ENCODE measurements at places on chromosomes 11 and 22.
A peak's percentile ranks its signal among the peaks of the same experiment; 100 is the strongest.

DNA sequence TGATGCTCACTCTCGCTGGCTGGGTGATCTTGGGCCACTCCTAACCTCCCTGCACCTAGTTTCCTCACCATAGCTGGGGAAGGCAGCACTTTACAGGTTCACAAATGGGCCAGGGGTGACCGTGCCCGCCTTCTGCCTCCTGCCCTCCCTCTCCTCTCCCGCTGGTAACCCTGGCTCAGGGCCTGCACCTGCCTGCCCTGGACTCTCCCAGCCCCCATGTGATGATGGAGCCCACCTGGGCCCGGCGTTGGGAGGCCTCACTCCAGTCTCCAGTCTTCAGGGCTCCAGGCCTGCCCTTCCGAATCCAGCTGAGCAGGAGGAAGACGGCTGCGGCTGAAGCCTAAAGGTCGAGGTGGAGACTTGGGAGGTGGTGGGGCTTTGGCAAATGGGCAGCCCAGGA lies 152.9 kb downstream of the CACNA1I start:
- DNase-seq: no peak

GRCh38 chr11:8685820-8686219 lies 3.2 kb downstream of the RPL27A start:
- no peak for DNase-seq

DNA sequence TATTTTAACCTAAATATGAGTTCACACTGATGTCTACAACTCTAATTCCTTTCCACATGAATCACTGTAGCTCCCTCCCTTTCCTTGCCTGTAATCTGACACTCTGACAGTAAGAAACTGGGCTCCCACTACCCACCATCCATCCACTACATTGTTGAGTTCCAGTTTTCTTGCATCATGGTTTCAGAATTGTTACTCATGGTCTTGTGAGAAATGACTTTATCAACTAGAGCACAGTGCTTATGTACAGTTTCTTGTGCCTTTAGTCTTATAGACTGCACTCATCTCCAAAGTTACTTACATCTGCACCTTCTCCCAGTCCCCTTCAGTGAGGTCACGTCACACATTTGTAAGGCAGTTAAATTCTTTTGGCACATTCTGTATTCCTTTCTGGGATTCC lies 78.6 kb downstream of the RTL6 start:
- DNase-seq: no peak

- DNase-seq: no peak
Measured at GRCh38 chr11:8744423-8744822, 61.8 kb downstream of the RPL27A start.

DNA sequence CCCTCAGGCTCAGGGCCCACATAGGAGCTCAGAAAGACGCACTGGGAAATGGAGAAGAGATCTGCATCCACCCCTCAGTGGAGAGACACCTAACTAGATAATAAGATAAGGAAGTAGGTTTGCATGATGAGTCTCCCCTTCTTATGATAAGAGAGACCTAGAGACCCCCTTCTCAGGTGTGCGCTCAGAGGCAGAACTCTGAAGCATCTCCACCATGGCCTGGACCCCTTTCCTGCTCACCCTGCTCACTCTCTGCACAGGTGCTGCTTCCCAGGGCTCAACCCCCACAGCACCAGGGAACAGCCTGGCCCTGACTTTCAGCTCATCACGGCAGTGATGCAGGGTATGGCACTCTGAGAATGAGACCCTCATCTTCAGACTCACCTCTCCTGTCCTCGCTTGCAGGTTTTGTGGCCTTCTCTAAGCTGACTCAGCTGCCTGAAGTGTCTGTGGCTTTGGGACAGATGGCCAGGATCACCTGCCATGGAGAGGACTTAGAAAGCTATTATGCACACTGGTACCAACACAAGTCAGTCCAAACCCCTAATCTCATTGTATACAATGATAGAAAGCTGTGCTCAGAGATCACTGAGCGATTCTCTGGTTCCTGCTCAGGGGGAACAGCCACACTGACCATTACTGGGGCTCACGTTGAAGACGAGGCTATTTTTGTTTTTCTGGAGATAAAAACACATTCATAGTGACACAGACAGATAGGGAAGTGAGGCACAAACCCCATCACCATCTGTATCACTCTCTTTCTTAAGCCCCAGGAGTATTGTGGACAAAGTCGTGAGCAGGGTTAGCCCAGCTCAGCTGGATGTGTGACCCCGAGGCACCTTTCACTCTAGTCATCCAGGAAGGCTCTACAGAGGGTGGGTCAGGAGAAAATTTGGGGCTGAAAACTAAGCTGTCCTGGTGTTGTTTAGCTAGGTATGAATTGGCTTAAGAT lies 29.7 kb upstream of the IGLL5 start:
- no peak for DNase-seq

DNA sequence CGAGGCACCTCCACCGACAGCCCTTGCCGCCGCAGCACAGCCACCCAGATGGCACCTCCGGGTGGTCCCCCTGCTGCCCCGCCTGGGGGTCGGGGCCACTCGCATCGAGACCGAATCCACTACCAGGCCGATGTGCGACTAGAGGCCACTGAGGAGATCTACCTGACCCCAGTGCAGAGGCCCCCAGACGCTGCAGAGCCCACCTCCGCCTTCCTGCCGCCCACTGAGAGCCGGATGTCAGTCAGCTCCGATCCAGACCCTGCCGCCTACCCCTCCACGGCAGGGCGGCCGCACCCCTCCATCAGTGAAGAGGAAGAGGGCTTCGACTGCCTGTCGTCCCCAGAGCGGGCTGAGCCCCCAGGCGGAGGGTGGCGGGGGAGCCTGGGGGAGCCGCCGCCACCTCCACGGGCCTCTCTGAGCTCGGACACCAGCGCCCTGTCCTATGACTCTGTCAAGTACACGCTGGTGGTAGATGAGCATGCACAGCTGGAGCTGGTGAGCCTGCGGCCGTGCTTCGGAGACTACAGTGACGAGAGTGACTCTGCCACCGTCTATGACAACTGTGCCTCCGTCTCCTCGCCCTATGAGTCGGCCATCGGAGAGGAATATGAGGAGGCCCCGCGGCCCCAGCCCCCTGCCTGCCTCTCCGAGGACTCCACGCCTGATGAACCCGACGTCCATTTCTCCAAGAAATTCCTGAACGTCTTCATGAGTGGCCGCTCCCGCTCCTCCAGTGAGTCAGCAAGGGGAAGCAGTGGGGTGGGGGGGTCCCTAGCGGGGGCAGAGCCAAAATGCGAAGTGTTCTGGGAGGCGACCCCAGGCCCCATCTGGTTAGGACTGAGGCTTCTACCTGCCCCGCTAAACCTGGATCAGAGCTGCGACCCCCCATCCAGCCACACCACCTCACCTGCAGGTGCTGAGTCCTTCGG lies 4.4 kb downstream of the FREY1 start:
- DNase-seq: no peak

- peak; percentile 38 for DNase-seq
Measured at GRCh38 chr22:50299785-50300619, 7.4 kb downstream of the PLXNB2 start.

GRCh38 chr11:23959462-23959861 lies 537.4 kb upstream of the LUZP2 start:
- DNase-seq: no peak

DNA sequence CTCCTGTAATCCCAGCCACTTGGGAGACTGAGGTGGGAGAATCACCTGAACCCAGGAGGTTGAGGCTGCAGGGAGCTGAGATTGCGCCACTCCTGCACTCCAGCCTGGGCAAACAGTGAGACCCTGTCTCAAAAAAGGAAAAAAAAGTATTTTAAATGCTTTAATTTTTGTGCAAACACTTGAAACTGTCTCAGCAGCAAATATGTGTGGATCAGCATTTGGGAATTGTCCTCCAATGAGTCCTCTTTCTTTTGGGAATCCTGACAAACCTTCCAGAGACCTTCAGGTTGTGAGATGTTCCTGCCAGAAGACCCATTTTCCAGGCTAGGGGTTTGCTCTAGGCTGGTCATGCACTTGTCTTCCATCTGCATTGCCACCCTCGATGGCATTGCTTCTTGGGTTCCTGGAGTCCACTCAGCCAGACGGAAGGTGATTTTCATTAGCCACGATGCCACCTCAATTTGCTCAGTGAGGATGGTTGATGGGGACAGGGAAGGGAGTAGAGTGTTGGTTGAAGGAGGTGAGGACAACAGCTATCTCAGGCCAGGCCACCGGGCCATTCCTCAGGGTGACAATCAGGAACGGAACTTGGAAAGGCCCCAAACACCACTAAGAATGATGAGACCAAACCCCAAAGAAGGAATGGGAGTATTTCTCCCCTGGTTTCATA lies 55.4 kb downstream of the ST14 start:
- no peak for DNase-seq

DNA sequence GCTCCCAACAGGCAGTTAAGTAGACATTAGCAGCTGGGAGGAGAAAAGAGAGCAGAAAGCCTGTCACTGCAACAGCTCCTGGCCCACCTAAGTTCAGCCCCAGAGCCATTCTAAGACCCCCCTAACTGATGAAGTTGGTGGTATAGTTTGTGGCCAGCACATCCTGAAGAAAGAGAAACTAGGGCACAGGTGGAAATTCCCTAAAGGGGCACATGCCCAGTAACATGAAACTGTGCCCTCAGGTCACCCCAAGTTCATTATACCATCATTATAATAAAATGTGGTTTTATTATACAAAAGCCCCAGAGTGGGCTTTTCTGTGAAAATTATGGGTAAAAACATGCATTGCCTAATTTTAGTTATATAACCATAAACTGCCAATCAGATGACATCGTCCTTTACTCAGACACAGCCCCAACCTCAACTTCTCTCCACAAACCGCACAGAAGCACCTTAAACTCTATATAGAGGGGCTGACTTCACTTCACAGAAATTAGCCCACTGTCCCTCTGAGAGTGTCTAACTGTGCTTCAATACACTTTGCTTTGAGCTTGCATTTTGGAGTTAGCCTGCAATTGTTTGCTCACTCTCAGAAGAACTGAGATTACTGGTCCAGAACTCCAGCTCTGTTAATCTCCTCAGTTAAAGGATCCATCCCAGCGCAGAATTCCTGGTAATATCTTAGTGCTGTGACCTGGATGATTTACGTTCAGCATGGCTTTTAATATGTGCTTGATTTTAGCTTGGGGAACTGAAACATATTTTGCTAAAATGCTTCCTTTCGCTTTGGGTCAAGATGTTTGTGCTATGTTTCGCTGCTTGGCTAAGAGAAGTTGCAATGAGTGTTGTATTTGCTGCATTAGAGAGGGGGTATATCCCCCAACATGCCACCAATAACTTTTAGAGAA lies 1.8 kb upstream of the APOL3 start:
- DNase-seq: peak; percentile 28

- DNase-seq: peak; percentile 76
Measured at GRCh38 chr11:47394322-47395222, 13.8 kb upstream of the SLC39A13 start.

- DNase-seq: no peak
Measured at GRCh38 chr11:101441747-101442146, 142.1 kb downstream of the TRPC6 start.

- DNase-seq: no peak
Measured at GRCh38 chr22:28043266-28043665, 124.2 kb upstream of the PITPNB start.

GRCh38 chr11:104319396-104319795 lies 155.4 kb upstream of the PDGFD start:
- no peak for DNase-seq

DNA sequence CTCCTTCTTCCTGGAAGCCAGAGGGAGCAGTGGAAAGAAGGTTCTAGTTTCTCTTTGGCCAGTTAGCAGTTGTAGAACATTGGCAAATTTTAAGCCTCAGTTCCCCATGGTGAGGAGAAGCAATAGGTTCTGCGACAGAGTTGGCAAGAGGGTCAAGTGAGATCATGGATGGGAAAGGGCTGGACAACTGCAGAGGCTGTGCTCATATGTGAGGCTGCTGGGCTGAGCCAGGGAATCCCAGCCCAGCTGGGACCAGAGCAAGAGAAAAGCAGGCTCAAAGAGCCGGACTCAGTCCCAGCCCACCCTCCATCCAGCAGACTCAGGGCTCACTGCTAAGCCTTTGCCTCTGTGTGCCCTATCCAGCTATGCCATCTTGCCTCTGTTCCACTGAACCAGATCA lies 66.8 kb upstream of the MYOD1 start:
- DNase-seq: no peak

DNA sequence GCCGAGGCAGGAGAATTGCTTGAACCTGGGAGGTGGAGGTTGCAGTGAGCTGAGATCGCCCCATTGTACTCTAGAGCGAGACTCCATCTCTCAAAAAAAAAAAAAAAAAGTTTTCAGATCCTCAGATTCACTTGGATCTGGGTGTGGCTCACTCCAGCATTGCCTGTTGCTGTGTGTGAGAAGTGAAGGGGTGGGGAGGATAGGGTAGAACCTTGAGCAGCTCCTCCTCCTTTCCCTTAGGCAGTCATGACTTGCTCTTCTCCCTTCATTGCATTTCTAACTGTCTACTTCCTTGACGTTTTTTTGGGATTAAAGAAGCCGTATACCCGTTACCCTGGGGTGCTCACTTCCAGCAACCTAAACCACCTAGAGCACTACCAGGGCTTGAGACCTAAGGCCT lies 63.1 kb upstream of the YWHAH start:
- no peak for DNase-seq

DNA sequence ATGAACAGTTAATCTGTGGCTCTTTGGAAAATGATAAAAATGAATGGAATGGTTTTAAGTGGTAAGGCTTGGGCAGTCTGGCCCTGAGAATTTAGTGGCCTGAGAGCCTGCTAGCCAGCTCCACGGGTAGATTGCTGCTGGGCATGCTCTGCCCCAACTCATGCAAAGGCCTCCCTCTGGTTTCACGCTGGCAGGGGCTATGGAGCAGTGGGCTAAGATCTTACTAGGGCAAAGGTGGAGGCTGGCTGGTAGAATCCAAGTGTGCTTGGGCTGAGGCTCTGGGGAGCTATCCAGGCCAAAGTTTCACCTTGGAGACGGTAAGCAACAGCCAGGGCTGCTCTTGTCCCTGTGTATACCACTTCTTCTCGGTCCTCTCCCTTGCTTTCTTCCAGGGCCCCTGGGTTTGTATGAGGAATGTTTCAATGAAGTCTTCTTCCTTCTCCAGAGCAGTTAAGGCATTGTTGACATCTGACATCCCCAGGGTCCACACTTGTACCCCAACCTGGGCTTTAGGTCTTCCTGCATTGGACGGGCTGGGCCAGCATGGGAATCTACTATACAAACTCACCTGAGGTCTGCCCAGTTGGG lies 27.4 kb downstream of the UBE2L3 start:
- DNase-seq: no peak

DNA sequence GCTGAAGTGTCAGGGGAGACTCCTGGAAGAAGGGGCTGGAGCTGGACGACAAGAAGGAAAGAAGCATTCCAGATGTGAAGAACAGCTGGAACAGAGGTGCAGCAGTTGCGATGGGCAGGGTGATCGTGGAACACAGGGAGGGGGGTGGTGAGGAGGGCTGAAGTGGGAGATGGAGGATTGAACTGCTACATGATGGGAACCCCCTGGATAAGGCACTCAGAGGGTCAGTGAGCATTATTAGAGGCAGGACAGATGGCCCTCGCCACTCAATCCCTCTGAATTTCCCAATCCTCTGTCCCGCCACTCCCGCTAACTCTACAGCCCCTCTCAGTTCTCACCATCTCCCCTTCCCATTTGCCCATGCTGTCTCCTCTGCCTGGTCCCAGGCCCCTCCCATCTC lies 14.0 kb downstream of the SERPINH1 start:
- no peak for DNase-seq

All from RPMI8226 (cell line).